NCI-H2081 treated with DMSO at 0.1 percent for 48 hours (cell line): ENCODE measurements at places on chromosomes 12 and 14.

DNA sequence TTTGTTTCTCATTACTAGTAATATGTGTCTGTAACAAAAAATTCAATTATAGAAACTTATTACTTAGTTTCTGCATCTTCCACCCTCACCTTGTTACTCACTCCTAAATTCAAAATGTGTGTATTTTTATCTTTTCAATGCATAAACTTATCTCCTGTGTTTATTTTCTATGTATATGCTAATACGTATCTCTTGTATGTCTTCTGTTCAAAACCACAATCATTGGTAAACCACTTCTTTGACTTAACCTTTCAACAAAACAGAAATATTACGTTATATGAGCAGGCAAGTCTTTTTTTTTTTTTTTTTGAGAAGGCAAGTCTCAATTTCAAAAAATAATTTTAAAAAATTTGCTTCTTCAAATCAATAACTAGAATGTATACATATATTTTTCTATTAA is 39.2 kb upstream of the RPH3A start:
- no peak for DNase-seq

- no peak for DNase-seq
These were observed 113.2 kb upstream of the FLRT2 start for GRCh38 chr14:85416771-85417170.

- DNase-seq = no peak
These were observed 604 bp downstream of the ZNF384 start for GRCh38 chr12:6688543-6688998.

DNA sequence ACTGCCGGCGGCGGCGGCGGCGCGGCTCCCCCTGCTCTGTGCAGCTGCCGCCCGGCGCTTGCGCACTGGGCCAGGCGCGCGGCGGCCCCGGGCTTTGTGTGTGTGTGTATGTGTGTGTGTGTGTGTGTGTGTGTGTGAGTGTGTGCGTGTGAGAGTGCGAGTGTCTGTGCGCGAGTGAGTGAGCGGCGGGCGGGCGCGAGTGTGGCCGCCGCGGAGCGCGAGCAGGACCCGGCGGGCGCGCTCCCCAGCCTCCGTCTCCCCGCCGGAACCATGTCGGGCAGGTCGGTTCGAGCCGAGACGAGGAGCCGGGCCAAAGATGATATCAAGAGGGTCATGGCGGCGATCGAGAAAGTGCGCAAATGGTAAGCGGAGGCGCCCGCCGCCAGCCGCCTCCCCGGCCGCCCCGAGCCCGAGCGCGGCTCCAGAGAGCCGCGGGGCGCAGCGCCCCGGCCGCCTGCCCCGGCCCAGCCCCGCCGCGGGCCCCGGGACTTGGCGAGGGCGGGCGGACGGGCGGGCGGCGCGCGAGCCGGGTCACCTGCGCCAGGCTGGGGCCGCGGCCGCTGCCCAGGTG is at the start of gene BCL7A:
BCL7A (plus strand) TSS at position 63 of the 571 bp plus-strand sequence; CDS start at position 271, 208 bp downstream.
- DNase-seq = no peak
